ENCODE measurements at places on chromosomes 7 and 10.

DNA sequence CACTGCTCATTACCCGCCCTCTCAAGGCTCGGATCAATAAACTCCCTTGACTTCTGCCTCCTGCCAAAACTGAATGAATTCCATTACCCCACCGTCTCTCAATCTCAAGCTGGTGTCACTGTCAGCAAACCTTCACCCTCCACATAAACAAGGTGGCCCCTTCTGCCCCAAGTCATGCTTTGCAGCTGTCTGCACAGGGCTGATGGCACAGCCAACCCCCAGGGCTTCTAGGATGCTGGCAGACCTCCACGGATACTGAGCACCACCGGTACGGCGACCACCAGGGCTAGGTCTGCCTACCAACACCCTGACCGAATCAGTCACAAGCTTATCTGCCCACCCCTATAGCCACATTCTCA lies 46.1 kb downstream of the PARD3 start:
- DNase-seq, result no peak

GRCh38 chr7:138295049-138295637 lies 164.9 kb upstream of the TRIM24 start:
- DNase-seq, result no peak

DNA sequence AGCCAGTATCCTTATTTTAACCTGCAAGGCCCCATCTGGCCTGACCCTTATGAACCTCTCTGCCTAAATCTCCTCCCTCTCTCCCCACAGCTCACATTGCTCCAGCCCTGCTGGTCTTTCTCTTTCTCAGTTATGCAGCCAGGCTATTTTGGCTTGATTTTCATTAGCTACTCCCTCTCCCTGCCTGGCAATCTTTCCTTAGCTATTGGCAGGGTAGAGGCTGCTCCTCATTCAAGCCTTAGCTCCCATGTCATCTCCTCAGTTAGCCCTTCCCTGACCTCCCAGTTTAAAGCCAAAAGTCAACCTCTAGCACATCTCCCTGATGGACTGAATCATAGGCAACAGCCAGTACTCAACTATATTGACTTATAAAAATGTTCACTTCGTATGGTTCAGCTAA lies 214.4 kb upstream of the CELF2 start:
- no peak for DNase-seq

GRCh38 chr7:351681-352480 lies 61.9 kb downstream of the FOXL3 start:
- no peak for DNase-seq

DNA sequence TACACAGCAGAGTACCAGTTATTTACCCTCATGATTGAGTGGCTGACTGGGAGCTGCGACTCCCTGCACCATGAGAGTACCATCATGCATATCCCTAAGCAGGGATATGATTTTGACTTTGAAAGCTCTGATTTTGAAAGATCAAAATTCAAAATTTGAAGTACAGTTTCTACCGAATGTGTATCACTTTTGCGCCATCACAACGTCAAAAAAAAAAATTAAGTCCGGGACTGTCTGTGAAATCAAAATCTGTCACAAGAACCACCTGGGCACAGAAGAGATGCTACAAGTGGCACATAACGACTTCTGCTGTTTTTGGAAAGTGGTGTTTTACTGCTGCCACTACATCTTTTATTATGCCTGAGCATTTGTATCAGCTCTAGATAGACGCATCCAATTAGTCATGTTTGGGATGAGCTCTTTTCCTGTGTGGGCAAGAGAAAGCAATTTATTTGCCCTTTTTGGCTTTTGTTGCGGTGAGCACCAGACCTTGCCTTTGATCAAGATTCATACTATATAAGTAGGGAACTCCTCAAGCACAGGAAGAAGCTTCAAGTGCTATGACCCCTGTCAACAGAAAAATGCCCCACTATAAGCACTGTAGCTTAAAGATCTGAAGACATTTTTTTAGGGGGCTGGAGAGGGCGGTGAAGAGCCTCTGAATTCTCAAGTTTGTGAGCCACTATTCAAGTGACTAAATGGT lies 10.7 kb downstream of the MTPN start:
- no peak for DNase-seq

DNA sequence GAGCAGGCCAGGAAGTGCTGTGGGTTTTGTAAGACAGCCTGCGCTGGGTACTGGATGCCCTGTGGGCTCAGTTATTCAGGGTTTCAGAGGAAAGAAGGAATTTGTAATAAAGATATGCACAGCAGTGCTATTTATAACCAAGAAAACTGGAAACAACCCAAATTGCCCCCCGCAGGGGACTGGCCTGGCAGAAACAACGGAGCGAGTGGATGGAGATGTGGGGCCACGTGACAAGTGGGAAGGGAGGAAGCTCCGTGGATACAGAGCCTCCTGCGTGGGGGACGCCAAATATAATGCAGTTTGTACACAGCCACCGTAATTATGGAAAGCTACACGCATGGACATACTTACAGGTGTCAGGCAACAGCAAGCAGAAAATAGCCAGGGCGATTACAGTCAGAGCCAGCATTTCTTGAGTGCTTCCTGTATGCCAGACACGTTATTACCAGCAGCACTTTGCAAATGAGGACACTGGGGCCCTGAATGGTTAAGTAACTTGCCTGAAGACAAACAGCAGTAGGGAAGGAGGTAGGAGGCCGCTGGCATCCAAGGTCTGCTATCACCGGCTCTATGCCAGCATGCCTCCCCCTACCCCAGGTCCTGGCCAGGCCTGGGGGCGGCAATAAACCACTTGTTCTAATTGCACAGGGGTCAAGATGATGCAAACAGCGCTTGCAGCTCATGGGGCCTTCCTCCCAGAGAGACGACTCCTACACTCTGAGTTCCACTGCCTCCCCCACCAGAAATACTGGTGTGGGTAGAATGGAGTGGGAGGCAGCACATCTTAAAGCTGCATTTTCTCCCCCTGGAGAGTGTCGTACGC lies 8.7 kb upstream of the CAMK2B start:
- DNase-seq, result no peak

- DNase-seq, result no peak
Measured at GRCh38 chr7:17130281-17131059, 168.0 kb upstream of the AHR start.

- no peak for DNase-seq
Measured at GRCh38 chr7:22561321-22561811, 61.4 kb upstream of the STEAP1B start.
